SJSA1 (cell line): ENCODE measurements at places on chromosomes 16 and 17. TPM values are rescaled to one million over a fixed set of nuclear protein-coding genes. Genes with fewer than 3 reads are reported as not detected.

PERCC1 gene
- not detected in 2 replicates for total RNA-seq

MLKL gene
- 4.2 and 6.8 TPM in 2 replicates for total RNA-seq

TEKT1 gene
- total RNA-seq: 0.03 TPM in 1 of 2 replicates, not detected in the other

SPIRE2 gene
- total RNA-seq: 2.3 and 2.7 TPM in 2 replicates

ARL5C gene
- total RNA-seq: not detected in 2 replicates

KIF1C gene
- total RNA-seq: 72.3 and 102 TPM in 2 replicates

KCNJ2 gene
- 0.03 TPM in 1 of 2 replicates, not detected in the other for total RNA-seq

USP6 gene
- total RNA-seq: not detected in 2 replicates

UMOD gene
- not detected in 2 replicates for total RNA-seq
